IPS DF 6.9 (cell line): ENCODE measurements at places on chromosomes 11 and 22.

DNA sequence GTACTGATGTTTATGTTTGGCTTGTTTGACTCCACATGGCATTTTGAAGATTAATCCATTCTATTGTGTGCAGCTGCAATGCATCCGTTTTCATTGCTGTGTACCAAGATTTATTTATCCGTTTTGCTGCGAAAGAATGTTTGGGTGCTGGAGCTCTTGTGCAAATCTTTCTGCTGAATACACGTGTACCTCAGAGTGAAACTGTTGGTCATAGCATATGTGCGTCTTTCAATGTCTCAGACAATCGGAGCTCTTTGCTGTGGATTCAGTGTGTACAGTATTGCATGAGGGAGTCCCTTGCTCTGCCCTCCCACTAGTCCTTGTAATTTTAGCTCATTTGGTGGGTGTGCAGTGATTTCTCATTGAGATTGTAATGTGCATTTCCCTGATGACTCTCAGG lies 545.4 kb downstream of the TBC1D22A start:
- DNase-seq: no peak

GRCh38 chr22:44574640-44575380 lies 76.8 kb upstream of the RTL6 start:
- DNase-seq: no peak

DNA sequence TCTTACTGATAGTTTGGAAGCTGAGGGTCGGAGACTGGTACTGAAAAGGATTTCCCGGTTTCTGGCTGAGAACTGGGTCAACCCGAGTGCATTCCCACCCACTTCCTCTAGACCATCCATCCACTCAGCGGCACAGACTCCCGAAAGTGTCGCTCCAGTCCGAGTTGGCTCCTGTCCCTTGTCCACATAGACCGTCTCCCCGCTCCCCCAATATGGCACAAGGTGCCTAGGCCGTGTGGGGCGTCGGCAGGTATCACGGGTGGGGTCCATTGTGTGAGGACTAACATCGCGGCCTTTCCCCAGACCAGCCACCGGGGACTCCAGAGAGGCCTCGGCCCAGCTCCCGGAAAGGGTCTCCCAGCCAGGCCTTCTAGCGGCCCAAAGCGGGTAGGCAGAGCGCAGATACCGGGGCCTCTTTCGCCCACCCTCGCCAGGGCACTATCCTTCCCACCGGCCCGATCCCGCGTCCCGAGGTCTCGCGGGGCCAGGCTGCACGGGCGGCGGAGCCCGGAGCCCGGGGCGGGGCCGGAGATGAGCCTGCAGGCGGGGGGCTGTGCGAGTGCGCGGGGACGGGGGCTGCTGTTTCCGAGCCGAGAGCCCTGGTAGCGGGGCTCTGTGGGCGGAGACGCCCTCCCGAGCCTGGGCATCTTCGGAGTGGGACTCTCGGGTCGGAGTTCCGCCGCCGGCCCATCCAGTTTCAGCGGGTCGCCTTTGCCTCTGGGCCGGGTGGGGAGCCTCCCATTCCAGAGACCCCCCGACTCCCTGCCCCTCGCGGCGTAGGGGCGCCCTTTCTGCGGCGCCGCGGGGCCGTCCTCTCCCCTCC lies 21.1 kb downstream of the SERPINH1 start:
- DNase-seq: no peak

- DNase-seq: no peak
Measured at GRCh38 chr22:44358709-44359440, 46.1 kb upstream of the SHISAL1 start.

- no peak for DNase-seq
Measured at GRCh38 chr22:19508024-19508776, 16.0 kb downstream of the CLDN5 start.

GRCh38 chr11:112172362-112172994 lies 2.8 kb upstream of the BCO2 start:
- no peak for DNase-seq

DNA sequence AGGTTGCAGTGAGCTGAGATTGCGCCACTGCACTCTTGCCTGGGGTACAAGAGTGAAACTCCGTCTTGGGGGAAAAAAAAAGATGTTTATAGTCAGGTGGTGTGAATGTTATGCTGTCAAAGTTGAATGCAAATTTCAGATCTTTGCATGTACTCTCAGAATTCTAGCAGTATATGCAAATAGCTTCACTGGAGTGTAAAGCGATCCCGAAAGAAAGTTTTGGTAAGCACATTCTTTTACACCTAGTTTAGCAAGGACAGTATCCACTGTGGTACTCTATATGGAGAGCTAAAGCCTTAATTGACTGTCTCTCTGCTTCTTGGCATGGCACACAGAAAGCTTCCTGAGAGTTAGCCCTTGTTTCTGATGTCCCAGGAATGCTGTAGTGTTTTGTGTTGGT lies 4.0 kb downstream of the JAM3 start:
- DNase-seq: no peak

- no peak for DNase-seq
Measured at GRCh38 chr11:44955015-44955738, 4.5 kb upstream of the TP53I11 start.

- DNase-seq: no peak
Measured at GRCh38 chr11:73358071-73358470, 18.1 kb upstream of the RELT start.

DNA sequence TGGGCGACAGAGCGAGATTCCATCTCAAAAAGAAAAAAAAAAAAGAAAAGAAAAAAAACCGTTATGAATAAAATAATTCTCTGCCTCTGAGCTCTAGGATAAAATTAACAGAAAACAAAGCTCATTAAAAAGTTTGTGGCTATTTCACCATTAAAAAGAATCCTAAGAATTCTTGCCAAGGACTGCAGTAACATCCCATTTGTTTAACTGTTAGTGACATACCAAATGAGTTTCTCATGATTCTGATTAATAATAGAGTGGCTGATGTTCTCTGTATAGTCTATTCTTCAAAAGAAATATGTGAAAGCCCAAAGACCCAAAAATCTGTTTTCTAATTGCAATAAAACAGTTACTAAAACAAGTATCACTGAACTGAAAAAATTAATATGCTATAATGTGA lies 19.7 kb downstream of the CLNS1A start:
- DNase-seq: no peak

DNA sequence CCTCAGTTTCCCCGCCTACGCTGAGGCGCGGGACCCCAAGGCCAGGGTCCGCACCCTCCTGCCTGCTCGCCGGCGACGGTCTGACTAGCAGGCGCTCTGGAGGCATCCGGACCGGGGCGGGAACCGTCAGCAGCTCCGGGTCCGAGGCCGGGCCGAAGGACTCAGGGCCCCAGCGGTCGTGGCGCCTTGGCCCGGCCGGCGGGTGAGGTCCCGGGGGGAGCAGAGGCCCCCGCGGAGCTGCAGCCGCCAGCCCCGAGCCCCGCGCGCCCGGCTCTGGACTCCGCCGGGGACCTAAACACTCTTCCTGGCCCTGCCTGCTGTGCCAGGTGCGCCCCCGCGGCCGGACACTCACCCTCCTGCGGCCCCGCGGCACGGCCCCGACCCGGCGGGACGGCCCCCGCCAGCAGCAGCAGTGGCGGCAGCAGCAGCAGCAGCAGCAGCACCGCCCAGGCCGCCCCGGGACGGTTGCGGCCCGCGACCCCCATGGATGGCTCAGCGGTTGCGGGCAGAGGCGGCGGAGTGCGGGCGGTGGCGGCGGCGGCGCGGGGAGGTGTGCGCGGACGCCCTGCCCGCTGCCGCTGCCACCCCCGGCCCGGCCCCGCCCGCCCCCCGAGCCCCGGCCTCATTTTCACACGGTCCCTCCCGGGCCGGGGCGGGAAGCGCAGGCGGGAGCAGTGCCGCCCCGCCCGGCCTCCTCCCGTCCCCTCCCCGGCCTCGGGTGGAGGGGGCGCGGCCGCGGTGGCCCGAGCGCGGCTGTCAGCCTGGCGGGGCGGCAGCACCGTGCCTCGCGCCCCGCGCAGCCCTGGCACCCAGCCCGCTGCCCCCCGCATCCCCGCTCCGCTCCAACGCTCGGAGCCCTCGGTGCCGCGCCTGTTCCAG lies at the start of gene SCUBE2:
Gene SCUBE2, minus strand, starts transcription at position 556 of the 879 bp plus-strand sequence. Its CDS starts 71 bp downstream, at position 485.
- DNase-seq: no peak

GRCh38 chr11:100753571-100753970 lies 66.5 kb downstream of the ARHGAP42 start:
- DNase-seq: no peak

DNA sequence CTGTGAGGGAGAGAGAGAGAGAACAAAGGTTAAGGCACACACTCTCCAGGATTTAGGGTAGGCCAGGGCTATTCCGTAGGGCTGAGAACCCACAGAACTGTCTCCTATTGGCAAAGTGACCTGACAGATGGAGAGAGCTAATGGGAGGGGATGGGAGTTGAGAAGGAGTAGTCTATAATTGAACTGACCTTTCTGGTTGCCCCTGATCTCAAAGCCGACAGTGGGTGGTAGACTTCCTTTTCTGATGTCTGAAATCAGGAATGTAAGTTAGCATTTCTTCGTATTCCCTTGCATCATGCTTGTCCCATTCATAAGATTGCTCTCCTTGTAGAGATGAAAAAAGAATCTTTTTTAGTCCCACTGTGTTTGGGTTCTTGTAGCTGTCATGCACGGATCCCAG lies 210.1 kb downstream of the NTM start:
- no peak for DNase-seq

DNA sequence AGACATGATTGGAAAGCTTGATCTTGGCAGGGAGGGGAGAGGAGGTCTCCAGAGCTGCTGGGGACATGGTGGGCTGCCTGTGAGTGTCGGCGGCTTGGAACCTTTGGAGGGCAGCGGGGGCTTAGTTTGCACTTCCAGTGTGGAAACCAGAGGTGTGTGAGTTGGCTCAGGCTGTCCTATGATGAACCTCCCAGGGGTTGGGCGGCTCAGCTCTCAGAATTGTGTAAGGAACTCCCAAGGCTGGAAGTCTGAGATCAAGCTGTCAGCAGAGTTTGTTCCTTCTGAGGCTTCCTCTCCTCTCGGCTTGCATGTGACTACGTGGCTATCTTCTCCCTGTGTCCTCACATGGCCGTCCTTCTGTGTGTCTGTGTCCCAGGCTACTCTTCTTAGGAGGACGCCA lies 87.9 kb upstream of the B3GAT1 start:
- DNase-seq: no peak

DNA sequence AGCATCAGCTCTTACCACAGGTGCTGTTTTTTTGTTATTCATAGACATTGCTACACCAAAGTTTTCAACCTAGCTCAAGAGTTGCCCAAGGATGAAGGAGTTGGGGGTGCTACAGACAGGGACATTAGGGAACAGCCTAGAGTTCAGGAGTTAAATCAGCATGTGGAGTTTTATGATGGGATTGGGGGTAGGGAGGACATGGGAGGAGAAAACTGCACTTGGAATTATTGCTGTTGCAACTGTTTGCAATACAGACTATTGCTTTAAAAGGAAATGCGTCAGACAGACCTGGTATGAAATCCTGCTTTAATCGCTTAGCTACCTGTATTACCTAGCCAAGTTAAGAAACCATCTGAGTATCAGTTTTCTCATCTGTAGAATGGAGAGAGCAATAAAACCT lies 6.3 kb downstream of the TMA7B start:
- no peak for DNase-seq
